ENCODE measurements at places on chromosomes 16 and 17.
A peak's percentile ranks its signal among the peaks of the same experiment; 100 is the strongest.

DNA sequence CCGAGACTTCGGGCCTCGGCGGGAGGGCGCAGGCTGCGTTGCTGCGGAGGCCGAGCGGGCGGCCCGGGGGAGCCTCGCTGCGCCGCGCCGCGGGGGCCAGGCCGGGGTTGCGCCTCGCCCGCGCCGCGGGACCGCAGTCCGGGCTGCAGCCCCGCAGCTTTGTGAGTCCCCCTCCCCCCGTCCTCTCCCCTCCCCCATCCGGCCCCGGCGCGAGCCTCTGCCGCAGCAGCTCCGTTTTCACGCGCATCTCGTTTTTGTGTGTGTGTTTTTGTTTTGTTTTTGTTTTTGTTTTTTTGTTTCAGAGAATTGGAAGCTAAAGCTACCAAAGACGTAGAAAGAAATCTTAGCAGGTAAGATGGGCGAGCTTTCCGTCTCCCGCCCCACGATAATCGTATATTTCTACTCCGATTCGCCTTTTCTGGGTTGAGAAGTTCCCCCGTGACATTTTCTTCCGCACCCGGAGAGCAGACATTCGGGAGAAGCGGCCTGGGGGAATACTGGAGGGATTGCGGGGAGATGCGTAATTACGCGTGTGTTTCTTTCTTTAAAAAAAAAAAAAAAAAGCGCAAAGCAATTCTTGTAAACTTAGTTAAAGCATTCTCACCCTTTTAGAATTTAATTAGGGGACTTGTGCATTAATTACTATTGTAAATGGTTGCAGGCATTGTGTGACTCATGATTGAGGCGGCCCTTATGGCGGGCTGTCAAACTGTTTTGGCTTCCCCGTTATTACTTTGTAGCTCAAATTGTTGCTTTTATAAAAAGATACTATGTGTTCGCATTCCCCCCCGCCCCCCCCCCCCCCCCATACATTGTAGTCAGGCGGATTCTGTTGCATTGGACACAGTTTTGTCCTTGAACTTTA lies 732 bp downstream of the TNRC6A start:
- peak; percentile 30 for DNase-seq

GRCh38 chr17:17506893-17507464 lies 10.8 kb upstream of the RASD1 start:
- DNase-seq, result peak; percentile 83

DNA sequence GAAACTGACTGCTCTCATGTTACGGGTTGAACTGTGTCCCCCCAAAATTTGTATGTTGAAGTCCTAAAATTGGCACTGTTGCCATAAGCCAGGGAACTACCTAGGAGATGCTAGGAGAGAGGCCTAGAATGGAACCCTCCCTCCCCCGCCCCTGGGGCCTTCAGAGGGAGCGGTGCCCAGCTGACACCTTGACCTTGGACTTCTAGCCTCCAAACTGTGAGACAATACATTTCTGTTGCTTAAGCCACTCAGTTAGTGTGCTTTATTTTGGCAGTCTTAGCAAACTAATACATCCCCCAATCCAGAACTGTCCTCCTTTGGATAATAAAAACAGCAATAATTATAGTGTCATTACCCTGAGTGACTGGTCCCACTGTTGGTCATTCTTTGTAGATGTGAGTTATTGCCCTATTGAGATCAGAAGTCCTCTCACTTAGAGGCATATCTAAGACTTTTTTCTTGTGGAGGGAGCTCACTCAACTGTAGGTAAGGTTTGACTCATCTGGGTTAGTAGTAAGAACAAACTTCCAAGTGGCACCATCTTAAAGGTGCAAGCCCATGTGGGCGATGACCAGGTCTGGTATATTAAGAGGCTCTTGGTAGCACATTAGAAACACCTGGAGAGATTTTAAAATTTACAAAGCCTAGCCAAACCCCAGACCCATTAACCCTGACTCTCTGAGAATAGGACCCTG lies 93.0 kb upstream of the HLF start:
- DNase-seq, result no peak

- no peak for DNase-seq
Measured at GRCh38 chr17:49848019-49848473, at the start of gene TAC4. TAC4 (minus strand) TSS chr17:49848069; CDS start chr17:49848017, 52 bp downstream.

DNA sequence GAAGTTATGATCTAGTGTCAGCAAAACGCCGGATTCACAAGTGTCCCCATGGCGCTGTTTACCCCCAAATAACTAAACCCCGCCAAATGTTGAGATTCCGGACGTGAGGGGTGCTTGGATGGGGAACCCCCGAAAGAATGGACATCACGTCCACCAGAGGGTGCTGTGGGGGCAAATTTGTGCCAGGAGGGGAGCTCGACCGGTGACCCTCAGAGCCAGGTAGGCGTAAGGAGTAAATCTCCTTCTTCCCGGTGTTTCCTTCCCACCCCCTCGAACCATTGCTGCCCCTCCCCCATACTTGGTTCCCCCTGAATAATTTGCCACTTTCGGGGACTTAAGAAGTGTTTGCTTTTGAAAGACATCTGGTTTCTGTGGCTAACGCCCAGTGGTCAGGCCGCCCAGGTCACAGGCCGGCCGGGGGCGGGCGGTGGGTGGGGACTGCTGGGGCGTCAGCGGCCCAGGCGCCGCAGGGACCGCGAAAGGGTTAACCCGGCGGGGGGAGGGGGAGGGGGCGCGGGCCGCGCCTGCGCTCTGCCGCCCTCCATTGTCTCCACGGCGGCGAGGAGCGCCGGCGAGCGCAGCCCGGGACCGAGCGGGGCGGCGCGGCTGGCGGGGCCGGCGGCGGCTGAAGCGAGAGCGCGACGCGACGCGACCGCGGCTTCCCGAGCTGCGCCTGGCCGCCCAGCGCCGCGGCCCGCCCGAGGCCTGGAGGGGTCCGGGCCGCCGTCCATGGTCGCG lies at the start of gene ZNRF1:
TSS of gene ZNRF1 (plus strand) at position 544 of the 738 bp plus-strand sequence. CDS start 648 bp downstream, outside the sequence.
- DNase-seq, result peak; percentile 60

DNA sequence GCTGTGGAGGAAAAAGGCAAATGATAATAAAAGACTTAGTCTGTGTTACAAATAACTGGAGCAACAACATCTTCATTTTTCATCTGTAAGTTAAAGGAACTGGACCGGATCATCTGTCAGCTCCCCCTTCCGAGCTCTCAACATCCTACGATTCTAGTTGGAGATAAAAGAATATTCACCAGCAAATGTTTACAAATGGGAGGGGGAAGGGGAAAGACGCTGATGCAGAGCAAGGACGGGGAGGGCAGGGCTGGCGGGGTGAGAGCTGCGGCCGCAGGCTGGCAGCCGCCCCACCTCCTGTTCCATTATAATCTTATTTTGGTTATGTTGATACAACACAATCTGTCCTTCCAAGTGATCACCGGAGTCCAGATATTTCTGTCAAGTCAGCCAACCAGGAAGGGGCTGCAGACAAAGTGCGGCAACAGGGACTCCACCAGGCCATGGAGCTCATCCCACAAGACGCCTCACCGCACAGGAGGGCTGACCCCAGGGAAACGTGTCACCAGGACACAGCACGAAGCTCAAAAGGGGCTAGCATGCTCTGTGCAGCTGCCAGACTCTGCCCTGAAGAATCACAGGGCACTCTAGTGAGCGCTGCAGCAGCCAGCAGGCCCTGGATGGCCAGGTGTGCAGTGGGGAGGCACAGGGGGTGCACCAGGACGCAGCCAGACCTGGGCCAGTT lies 19.7 kb downstream of the FBXO31 start:
- no peak for DNase-seq

DNA sequence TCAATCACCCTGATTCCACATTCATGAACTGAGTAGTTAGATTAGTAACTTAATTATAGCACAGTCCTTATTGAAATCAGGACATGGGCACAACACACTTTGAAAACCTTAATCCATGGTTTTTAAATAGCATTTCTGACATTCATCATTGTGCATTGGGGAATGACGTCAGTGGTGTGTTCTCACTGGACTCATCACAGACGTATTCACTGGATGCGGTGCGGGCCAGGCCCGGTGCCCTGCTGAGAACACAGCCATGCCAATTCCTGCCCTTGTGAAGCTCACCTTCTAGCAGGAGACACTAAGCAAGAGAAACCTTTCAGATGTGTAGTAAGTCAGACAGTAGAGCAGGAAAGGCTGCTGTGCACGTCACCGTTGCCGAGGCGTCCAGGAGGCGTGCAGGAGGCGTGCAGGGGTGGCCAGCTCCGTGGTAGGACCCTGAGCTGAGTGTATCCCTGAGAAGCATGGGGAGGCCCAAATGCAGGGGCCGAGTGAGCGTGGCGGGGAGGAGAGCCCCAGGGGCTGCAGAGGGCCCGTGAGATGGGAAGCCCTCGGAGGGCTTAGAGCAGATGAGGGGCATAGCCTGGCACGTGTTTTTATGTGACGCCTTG lies 12.9 kb downstream of the BANP start:
- DNase-seq, result no peak

DNA sequence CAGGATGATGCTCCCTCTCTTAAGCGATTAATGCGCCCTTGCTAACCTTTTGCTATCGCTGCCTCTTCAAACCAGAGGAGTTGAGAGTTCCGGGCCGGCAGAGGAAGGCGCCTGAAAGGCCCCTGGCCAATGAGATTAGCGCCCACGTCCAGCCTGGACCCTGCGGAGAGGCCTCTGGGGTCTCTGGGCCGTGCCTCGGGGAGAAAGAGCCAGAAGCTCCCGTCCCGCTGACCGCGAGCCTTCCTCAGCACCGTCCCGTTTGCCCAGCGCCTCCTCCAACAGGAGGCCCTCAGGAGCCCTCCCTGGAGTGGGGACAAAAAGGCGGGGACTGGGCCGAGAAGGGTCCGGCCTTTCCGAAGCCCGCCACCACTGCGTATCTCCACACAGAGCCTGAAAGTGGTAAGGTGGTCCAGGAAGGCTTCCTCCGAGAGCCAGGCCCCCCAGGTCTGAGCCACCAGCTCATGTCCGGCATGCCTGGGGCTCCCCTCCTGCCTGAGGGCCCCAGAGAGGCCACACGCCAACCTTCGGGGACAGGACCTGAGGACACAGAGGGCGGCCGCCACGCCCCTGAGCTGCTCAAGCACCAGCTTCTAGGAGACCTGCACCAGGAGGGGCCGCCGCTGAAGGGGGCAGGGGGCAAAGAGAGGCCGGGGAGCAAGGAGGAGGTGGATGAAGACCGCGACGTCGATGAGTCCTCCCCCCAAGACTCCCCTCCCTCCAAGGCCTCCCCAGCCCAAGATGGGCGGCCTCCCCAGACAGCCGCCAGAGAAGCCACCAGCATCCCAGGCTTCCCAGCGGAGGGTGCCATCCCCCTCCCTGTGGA lies 16.0 kb upstream of the STH start:
- DNase-seq, result no peak

DNA sequence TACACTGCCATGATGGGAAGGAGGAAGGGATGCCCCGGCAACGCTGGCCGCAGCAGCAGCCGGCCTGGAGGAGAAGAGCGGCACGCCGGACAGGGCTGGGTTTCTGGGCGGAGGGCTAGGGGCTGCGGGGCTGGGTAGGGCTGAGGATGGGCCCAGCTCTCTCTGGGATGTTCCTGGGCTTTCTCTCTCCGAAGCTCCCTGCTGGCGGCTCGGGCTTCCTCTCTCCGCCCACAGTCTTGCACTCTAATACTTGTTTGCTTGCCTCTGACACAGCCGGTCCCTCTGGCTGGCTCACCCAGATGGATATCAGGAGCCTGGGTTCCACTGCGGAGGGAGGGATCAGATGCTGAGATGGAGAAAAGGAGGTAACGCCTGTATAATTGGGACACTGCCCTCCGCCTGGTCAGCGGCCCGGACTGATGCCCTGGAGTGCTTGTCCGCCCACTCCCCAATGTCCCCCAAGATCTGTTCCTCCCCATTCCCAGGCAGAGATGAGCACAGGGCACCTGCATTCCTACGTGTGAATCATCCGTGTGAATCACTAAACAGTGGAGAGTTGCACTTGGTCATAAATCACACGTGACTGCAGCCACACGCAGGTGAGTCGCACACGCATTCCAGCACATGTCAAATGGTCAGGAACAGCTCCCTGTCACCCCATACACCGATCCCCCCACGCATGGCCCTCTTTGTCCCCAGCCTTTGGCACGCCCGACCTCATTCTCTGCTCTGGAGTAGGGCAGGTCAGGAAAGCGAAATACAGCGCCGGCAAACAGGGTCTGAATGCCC lies at the start of gene ALOXE3:
TSS of gene ALOXE3 (minus strand) at position 535 of the 789 bp plus-strand sequence. CDS start at position 11, 524 bp downstream.
- peak; percentile 30 for DNase-seq

- no peak for DNase-seq
Measured at GRCh38 chr17:4204190-4204589, 59.6 kb downstream of the ANKFY1 start.

- no peak for DNase-seq
Measured at GRCh38 chr16:27377666-27378485, 24.1 kb upstream of the IL21R start.

- no peak for DNase-seq
Measured at GRCh38 chr16:75226550-75227360, 8.0 kb downstream of the CTRB1 start.

DNA sequence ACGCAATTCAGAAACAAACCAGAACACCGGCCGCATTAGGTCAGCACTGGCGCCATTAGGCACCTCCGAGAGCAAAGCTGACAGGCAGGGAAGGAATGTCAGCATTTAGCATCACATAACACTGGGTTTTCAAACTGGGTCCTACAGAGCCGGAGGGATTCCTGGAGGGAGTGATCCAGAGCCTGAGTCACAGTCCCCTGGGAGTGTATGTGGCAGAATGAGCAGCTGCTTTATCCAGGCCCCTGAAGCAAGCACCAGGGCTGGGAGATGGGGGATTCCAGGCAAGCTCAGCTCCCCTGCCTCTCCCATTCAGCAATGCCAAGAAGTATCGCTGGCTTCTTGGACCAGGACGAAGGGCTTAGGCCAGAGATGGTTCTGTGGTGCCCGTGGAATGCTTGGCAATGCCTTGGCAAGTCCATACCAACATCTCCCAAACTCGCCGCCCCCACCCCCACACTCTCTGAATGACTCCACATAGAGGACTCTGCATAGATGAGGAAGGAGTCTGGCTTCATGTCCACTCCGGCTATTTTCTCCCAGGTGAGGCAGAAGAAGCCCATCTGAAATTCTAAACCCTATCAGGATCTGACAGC lies 20.4 kb downstream of the GAS7 start:
- no peak for DNase-seq

DNA sequence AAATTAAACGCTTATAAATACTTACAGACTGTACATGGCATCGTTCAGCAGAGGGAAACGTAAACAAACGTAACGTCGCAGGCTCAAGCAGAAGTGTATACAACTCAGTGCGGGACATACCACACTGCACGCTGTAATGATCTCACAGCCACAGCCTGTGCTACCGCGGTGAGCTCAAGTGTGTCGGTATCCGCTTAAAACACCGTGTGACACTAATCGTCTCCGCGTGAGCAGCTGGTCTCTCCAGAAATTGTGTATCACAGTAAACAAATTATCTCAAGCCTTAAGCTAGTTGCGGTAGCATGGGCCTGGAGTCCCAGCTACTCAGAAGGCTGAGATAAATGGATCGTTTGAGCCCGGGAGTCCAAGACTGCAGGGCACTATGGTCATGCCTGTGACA lies 115.3 kb downstream of the ANKRD11 start:
- DNase-seq, result no peak

- no peak for DNase-seq
Measured at GRCh38 chr16:79721270-79721669, 120.7 kb upstream of the MAF start.

GRCh38 chr17:29839656-29840055 lies 90.4 kb downstream of the SSH2 start:
- no peak for DNase-seq
